Hindlimb muscle (tissue), 1 donor: ENCODE measurements at places on chromosomes 7 and 10. TPM values are rescaled to one million over a fixed set of nuclear protein-coding genes. Genes with fewer than 3 reads are reported as not detected.

Gene PPP1R17
- polyA plus RNA-seq: not detected

Gene NPTX2
- polyA plus RNA-seq: 6.9 TPM

Gene ASB10
- 8.2 TPM for polyA plus RNA-seq

Gene GHRHR
- 0.58 TPM for polyA plus RNA-seq

Gene UPK3B
- polyA plus RNA-seq: 0.26 TPM

Gene GATA3
- 1.0 TPM for polyA plus RNA-seq

Gene TLL2
- polyA plus RNA-seq: 0.72 TPM

Gene SOSTDC1
- 6.1 TPM for polyA plus RNA-seq

Gene CACNB2
- polyA plus RNA-seq: 1.2 TPM

Gene C7orf57
- polyA plus RNA-seq: not detected

Gene HABP2
- polyA plus RNA-seq: 0.10 TPM

Gene ADARB2
- polyA plus RNA-seq: 0.04 TPM

Gene ATRNL1
- 0.45 TPM for polyA plus RNA-seq

Gene KIAA1217
- polyA plus RNA-seq: 41.8 TPM

Gene DEPP1
- polyA plus RNA-seq: 29.8 TPM

Gene UTF1
- polyA plus RNA-seq: not detected

Gene CTNNA3
- polyA plus RNA-seq: 7.5 TPM

Gene CHCHD2
- polyA plus RNA-seq: 238 TPM

Gene OR13A1
- polyA plus RNA-seq: not detected

Gene NPC1L1
- 0.08 TPM for polyA plus RNA-seq

Gene FOXI2
- polyA plus RNA-seq: 0.36 TPM

Gene DGKI
- polyA plus RNA-seq: 0.61 TPM

Gene SLC16A12
- polyA plus RNA-seq: 1.9 TPM

Gene MYOZ1
- polyA plus RNA-seq: 768 TPM

Gene PRKCQ
- polyA plus RNA-seq: 22.7 TPM

Gene CPXM2
- 0.97 TPM for polyA plus RNA-seq

Gene PCGF6
- polyA plus RNA-seq: 7.8 TPM

Gene MYL10
- 9.0 TPM for polyA plus RNA-seq

Gene C10orf143
- polyA plus RNA-seq: 3.1 TPM

Gene FGFR2
- polyA plus RNA-seq: 3.6 TPM

Gene HKDC1
- polyA plus RNA-seq: not detected

Gene FKBP9
- 132 TPM for polyA plus RNA-seq

Gene EGFR
- polyA plus RNA-seq: 21.0 TPM

Gene VIPR2
- 12.1 TPM for polyA plus RNA-seq

Gene LRRC17
- 26.4 TPM for polyA plus RNA-seq

Gene SEPTIN14
- polyA plus RNA-seq: 0.19 TPM

Gene HSPA14
- polyA plus RNA-seq: 13.3 TPM

Gene DYNC1I1
- polyA plus RNA-seq: 0.58 TPM

Gene CDC14C
- polyA plus RNA-seq: not detected

Gene CALHM1
- 0.06 TPM for polyA plus RNA-seq

Gene KNDC1
- 10.7 TPM for polyA plus RNA-seq

Gene ZNF775
- polyA plus RNA-seq: 9.3 TPM

Gene CFAP70
- polyA plus RNA-seq: 1.9 TPM

Gene CTAGE8
- polyA plus RNA-seq: 1.4 TPM

Gene PRSS58
- not detected for polyA plus RNA-seq

Gene IPMK
- polyA plus RNA-seq: 4.3 TPM

Gene MINDY4
- polyA plus RNA-seq: 4.7 TPM

Gene CTAGE15
- polyA plus RNA-seq: not detected

Gene LSM8
- 35.8 TPM for polyA plus RNA-seq

Gene MRPL32
- polyA plus RNA-seq: 35.9 TPM

Gene SPDYE2B
- 5.1 TPM for polyA plus RNA-seq

Gene SYNPO2L
- 263 TPM for polyA plus RNA-seq

Gene CDK13
- 38.5 TPM for polyA plus RNA-seq

Gene TMEM106B
- polyA plus RNA-seq: 35.6 TPM

Gene NUPR2
- not detected for polyA plus RNA-seq

Gene IDI2
- not detected for polyA plus RNA-seq

Gene DNAJB9
- polyA plus RNA-seq: 13.6 TPM

Gene PMS2
- 10.6 TPM for polyA plus RNA-seq

Gene SUN3
- not detected for polyA plus RNA-seq
